ENCODE measurements at places on chromosomes 12 and 14.

DNA sequence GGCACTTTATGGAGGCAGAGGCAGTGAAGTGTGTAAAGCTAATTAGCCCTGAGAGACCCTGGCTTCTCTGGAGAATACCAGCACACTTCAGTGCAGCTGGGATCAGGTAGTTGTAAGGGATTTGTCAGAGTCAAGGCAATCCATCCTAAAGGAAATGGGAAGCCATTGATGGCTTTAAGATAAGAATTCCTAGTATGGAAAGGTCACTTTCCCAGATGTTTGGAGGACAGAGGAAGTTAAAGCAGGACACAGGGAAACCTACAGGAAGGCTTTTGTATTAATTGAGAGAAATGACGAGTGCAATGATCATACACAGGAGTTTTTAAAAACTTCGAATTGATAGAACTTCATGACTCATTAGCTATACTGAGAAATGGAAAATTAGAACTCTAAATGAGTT, 254.4 kb downstream of the SLC16A7 start:
- no peak for DNase-seq

GRCh38 chr14:59032826-59033225, 155.6 kb upstream of the DAAM1 start:
- no peak for DNase-seq

DNA sequence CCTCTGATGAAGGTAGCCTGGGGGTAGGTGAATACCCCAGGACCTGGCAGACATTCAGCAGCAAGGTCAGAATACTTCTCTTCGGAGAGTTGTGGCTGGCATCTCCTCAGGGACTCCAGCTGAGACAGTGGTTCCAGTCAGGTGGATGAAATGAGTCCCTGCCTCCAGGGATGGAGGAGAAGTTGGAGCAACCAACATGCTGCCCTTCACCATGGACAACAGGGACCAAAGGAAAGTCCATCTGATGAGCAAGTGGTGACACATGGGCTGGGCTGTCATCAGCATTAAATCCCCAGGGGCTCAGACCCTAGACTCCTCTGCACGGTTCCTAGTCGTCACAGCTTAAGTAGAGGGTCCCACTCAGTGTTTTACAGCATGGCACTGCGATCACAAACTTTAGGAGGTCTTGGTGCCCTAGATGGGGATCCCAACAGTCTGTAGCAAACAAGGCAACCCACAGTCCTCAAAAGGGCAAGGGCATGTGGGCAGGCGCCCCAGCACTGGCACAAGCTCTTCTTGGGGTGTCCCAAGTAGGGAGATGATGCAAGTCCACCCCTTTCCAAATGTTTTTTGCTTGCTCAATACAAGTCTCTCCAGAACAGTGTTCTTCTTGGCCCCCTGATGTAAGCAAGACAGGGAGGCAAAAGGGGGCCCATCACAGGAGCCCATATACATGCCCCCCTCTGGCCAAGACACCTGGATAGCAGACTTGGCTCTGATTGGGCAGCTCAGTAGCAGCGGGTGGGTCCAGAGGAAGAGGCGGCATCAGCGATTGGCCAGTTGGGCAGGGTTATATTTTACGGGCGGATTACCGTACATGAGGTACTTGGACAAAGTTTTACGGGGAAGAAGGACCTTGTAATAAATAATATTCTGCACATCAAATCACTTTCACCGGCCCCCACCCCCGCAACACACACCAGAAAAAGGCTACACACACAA, 10.8 kb upstream of the CDH24 start:
- DNase-seq = no peak

- DNase-seq = peak; percentile 23
Observed at GRCh38 chr12:6124411-6125309, at the start of gene VWF. TSS of gene VWF (minus strand) at chr12:6124670. CDS start at chr12:6123196, 1,474 bp downstream.

DNA sequence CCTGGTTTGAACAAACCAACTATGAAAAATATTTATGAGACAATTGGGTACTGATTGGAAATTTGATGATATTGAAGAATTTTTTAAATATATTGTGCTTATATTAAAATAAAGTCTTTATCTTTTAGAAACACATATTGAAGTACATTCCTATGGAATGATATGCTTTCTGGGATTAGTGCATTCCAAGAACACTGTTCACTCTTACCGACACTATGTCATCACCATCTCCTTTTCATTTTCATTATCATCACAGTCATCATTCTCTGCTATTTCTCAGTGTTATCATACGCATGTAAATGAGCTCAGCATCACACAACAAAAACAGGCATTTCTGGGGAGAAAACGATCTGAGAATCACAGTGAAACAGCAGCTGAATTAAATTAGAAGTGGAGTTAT, 513.3 kb upstream of the CCDC196 start:
- no peak for DNase-seq

- DNase-seq = no peak
Observed at GRCh38 chr12:56941299-56942017, 7.2 kb upstream of the SDR9C7 start.

- DNase-seq = no peak
Observed at GRCh38 chr12:72974954-72975555, 702.9 kb downstream of the TRHDE start.

All from DMS79 treated with DMSO at 0.1 percent for 48 hours (cell line).